ENCODE measurements at places on chromosomes 6 and 20. TPM values are rescaled to one million over a fixed set of nuclear protein-coding genes. Genes with fewer than 3 reads are reported as not detected.

GRCh38 chr6:83371423-83371822 lies 59.4 kb downstream of the ME1 start:
- no peak overlapping the region for H3K27ac ChIP-seq
- no peaks in the 10 kb centered on the region for H3K27me3 ChIP-seq
- H3K36me3 ChIP-seq, result no peaks in the 10 kb centered on the region
- no peaks in the 10 kb centered on the region for H3K4me1 ChIP-seq

- H3K36me3 ChIP-seq, result peaks cover 2% of the 10 kb centered on the region
- H3K27ac ChIP-seq, result no peak overlapping the region
- H3K27me3 ChIP-seq, result no peaks in the 10 kb centered on the region
- DNase-seq, result peak; percentile 42
These were observed 63.7 kb upstream of the BEND3 start for GRCh38 chr6:107179004-107179403.

- peaks cover 6% of the 10 kb centered on the region for H3K4me1 ChIP-seq
- H3K4me3 ChIP-seq, result no peak overlapping the region
These were observed 210.4 kb upstream of the RNF24 start for GRCh38 chr20:4225745-4226144.

- no peak for DNase-seq
- no peaks in the 10 kb centered on the region for H3K27me3 ChIP-seq
- H3K4me3 ChIP-seq, result no peak overlapping the region
- no peak overlapping the region for H3K27ac ChIP-seq
- H3K4me1 ChIP-seq, result no peaks in the 10 kb centered on the region
- no peaks in the 10 kb centered on the region for H3K36me3 ChIP-seq
These were observed 59.1 kb downstream of the ADGRF1 start for GRCh38 chr6:46983007-46983411.

DNA sequence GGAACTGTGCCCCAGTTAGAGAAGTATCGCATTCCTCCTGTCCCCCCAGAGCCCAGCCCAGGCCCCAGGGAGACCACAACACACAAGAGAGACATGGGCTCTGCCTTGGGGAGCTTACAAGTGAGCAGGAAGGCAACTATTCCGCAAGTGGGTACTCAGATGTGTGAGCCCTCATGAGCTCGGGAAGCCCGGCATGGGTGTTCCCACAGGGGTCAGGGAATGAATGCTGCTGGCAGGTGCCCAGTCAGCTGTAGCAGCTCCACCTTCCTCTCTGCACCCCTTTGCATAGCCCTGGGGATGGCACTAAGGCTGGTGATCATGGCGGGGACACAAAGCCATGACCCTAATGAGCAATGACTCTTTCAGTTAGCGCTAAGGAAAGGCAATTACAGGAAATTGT lies 194.1 kb downstream of the SYNDIG1 start:
- DNase-seq, result no peak
- H3K36me3 ChIP-seq, result no peaks in the 10 kb centered on the region
- H3K4me1 ChIP-seq, result no peaks in the 10 kb centered on the region
- no peak overlapping the region for H3K27ac ChIP-seq
- H3K4me3 ChIP-seq, result no peak overlapping the region

- no peak overlapping the region for H3K4me3 ChIP-seq
- H3K4me1 ChIP-seq, result no peaks in the 10 kb centered on the region
- no peak for DNase-seq
- H3K36me3 ChIP-seq, result no peaks in the 10 kb centered on the region
- H3K27me3 ChIP-seq, result peaks cover 5% of the 10 kb centered on the region
These were observed 1197.7 kb upstream of the CITED2 start for GRCh38 chr6:140572129-140572528.

DNA sequence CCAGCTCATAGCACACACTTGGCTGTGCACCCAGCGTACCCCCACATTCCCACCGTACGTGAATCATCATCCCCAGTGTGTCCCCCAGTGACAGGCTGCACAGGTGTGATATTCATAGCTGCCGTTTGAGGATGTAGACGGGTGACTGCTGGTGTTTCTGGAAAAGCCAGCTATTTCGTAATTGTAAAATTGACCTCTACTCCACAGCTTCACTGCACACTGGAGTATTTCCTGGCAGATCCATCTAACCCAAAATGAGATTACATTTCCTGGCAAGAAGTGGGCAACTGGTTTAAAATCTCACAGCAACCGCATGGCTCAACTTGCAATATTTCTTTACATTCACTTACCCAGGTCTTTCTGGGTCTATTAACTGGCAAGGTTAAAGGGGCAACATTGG lies 30.3 kb downstream of the CD83 start:
- H3K4me3 ChIP-seq, result no peak overlapping the region
- DNase-seq, result no peak
- no peaks in the 10 kb centered on the region for H3K27me3 ChIP-seq
- H3K36me3 ChIP-seq, result no peaks in the 10 kb centered on the region
- H3K27ac ChIP-seq, result no peak overlapping the region

DNA sequence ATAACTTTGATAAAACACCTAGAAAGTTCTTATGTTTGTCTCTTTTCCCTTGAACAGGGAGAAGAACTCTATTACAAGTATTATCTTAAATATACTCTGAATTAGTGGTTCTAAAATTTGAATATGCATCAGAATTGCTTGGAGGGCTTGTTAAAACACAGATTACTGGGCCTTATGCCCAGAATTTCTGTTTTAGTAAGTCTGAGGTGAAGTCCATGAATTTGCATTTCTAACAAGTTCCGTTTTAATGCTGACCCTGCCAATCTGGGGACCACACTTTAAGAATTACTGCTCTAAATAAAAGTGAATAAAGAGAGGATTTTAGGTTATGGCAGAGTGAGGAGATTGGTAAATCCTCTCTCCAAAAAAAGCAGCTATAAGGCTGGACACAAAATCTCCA lies 168.1 kb upstream of the FLRT3 start:
- H3K4me1 ChIP-seq, result no peaks in the 10 kb centered on the region
- DNase-seq, result no peak
- H3K4me3 ChIP-seq, result no peak overlapping the region
- H3K27ac ChIP-seq, result no peak overlapping the region
- H3K27me3 ChIP-seq, result no peaks in the 10 kb centered on the region
- no peaks in the 10 kb centered on the region for H3K36me3 ChIP-seq

DNA sequence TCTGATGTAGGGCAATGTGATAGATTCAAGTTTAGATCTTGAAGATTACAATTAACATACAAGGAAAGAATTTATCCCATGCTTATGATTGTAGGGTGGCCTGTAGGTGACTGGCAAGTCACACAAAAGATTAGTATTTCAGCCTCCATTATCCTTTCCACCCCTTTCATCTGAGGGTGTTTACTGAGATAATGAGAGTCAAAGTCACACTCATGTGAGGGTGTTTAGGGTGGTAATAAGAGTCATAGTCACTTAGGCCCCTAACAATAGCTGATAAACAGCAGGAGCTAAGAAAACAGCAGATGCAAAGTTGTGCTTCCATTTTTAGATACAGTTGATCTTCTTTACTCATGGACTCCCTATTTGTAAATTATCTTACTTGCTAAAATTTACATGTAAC lies 11.4 kb downstream of the FAM184A start:
- DNase-seq, result no peak
- no peak overlapping the region for H3K27ac ChIP-seq
- no peaks in the 10 kb centered on the region for H3K36me3 ChIP-seq
- no peaks in the 10 kb centered on the region for H3K27me3 ChIP-seq
- H3K4me3 ChIP-seq, result no peak overlapping the region

DNA sequence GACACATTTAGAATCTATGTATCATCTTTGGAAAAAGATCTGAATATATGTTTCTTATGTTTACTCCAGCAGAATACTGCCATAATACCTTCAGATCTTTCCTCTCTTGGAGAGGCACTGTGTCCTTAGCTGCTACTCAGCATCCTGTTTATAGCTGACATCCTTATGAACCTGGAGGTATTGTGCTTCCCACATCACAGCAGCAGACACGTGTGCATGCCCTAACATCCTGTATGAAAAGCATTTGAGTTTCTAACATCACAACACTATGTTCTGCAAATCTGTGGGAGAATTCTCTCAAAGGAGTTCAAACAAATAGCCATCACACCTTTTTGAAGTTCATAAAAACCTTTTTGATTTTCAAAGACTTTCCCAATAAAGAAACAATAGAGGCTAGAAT lies 216.0 kb downstream of the GJA1 start:
- DNase-seq, result peak; percentile 8
- no peak overlapping the region for H3K4me3 ChIP-seq
- no peaks in the 10 kb centered on the region for H3K36me3 ChIP-seq
- peak overlapping the region; percentile 20 for H3K27ac ChIP-seq
- H3K27me3 ChIP-seq, result no peaks in the 10 kb centered on the region

DNA sequence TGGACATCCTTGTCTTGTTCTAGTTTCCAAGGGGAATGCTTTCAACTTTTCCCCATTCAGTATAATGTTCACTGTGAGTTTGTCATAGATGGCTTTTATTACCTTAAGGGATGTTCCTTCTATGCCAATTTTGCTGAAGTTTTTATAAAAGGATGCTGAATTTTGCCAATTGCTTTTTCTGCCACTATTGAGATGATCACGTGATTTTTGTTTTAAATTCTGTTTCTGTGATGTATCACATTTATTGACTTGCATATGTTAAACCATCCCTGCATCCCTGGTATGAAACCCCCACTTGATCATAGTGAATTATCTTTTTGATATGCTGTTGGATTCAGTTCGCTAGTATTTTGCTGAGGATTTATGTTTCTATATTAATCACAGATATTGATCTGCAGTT lies 130.6 kb upstream of the TAB2 start:
- peaks cover 5% of the 10 kb centered on the region for H3K36me3 ChIP-seq
- DNase-seq, result no peak
- H3K27me3 ChIP-seq, result no peaks in the 10 kb centered on the region
- H3K27ac ChIP-seq, result no peak overlapping the region
- no peak overlapping the region for H3K4me3 ChIP-seq

DNA sequence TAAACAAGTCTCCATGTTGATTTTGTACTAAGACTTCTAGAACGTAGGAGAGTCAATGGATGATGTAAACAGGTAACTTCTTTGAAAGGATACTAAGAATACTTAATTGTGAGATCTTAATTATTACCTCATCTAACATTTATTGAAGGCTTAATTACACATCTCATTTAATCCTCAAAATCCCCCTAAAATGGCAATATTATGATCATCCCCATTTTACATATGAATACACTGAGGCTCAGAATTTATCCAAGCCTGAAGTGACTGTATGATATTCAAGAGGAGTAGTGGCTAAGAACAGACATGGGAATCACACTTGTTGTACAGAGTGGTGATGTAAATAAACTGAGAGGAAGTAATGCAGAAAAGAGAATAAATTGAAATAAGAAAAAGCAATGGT lies 22.9 kb downstream of the NOL7 start:
- peaks cover 45% of the 10 kb centered on the region for H3K36me3 ChIP-seq
- H3K27ac ChIP-seq, result peak overlapping the region; percentile 46
- DNase-seq, result no peak
- H3K27me3 ChIP-seq, result no peaks in the 10 kb centered on the region

GRCh38 chr20:34998331-34998950 lies 42.8 kb downstream of the MYH7B start:
- H3K4me1 ChIP-seq, result no peaks in the 10 kb centered on the region
- DNase-seq, result no peak
- H3K27me3 ChIP-seq, result no peaks in the 10 kb centered on the region
- H3K27ac ChIP-seq, result no peak overlapping the region

DNA sequence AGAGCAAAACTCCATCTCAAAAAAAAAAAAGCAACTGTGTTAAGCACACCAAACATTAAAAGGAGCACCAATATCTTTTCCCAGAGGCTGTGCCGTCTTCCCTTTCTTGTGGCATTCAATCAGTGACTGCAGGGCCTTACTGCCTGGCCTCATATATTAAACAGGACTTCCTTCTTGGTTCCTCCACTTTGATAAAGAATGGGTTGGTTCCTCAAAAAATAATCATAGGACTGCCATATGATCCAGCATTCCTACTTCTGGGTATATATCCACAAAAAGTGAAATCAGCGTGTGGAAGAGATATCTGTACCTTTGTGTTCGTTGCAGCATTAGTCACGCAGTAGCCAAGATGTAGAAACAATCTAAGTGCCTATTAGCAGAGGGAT lies 40.3 kb upstream of the GFOD1 start:
- DNase-seq, result no peak
- H3K4me1 ChIP-seq, result peaks cover 14% of the 10 kb centered on the region
- H3K36me3 ChIP-seq, result no peaks in the 10 kb centered on the region
- H3K27ac ChIP-seq, result no peak overlapping the region

DNA sequence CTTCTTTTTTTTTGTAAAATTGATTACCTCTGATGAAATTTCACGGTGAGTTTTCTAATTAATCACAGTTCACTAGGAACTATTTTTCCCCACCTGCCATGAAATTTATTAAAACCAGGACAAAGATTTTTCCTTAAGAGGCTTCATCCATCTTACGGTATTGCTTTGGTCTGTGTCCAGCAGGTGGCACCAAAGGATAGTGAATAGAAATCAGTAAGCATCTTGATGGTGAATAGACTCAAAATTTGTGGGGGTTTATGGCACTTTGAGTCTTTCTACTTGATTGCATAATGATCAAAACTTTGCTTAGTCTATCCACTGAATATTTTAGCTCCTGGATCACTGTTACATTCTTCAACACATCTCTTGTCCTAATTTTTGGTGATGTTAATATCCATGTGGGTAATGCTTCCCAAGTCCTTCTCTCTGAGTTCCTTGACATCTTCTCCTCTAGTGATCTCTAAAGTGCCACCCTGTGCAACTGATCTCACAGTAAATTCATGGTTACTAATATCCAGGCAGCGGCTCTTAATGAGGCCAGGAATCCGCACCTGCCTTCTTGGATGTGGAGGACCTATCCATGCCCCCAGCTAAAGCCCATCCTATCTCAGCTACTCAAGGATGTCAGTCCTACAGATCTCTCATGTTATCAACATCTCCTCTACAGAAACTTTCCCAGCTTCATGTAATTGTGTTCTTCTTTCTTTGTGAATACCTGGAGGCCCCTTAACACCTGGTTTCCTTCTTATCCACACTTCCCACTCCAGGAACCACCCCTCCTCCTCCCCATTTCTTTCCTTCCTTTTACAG lies 54.5 kb downstream of the STMND1 start:
- H3K4me1 ChIP-seq, result no peaks in the 10 kb centered on the region
- no peak overlapping the region for H3K27ac ChIP-seq
- H3K36me3 ChIP-seq, result no peaks in the 10 kb centered on the region
- H3K27me3 ChIP-seq, result peaks cover 8% of the 10 kb centered on the region

GRCh38 chr6:145148776-145149175 lies 586.5 kb downstream of the EPM2A start:
- DNase-seq, result no peak
- no peak overlapping the region for H3K27ac ChIP-seq
- H3K36me3 ChIP-seq, result no peaks in the 10 kb centered on the region
- H3K4me3 ChIP-seq, result no peak overlapping the region

The KCNQ5 gene
- 14.9 TPM for total RNA-seq

The GINS1 gene
- 35.9 TPM for total RNA-seq

The CLIC5 gene
- total RNA-seq, result 1.1 TPM

The DCBLD1 gene
- total RNA-seq, result 2.2 TPM

The CTAGE9 gene
- not detected for total RNA-seq

The FUCA2 gene
- total RNA-seq, result 6.6 TPM

The CST5 gene
- total RNA-seq, result not detected

The LY6G6D gene
- not detected for total RNA-seq

The C20orf141 gene
- not detected for total RNA-seq

The TRAPPC3L gene
- total RNA-seq, result not detected

The OR12D3 gene
- total RNA-seq, result not detected

The IRF4 gene
- 409 TPM for total RNA-seq
